ENCODE measurements at places on chromosomes 4 and X.
A peak's percentile ranks its signal among the peaks of the same experiment; 100 is the strongest.

DNA sequence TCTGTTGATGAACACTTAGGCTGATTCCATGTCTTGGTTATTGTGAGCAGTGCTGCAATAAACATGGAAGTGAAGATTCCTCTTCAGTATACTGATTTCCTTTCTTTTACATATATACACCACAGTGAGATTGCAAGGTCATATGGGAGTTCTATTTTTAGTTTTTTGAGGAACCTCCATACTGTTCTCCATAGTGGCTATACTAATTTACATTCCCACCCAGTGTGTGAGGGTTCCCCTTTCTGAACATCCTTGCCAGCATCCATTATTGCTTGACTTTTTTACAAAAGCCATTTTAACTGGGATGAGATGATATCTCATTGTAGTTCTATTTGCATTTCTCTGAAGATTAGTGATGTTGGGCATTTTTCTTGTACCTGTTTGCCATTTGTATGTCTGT is 80.5 kb upstream of the GALNT7 start:
- DNase-seq, result no peak

- DNase-seq, result no peak
Observed at GRCh38 chrX:2284601-2285000, 216.2 kb downstream of the DHRSX start.

DNA sequence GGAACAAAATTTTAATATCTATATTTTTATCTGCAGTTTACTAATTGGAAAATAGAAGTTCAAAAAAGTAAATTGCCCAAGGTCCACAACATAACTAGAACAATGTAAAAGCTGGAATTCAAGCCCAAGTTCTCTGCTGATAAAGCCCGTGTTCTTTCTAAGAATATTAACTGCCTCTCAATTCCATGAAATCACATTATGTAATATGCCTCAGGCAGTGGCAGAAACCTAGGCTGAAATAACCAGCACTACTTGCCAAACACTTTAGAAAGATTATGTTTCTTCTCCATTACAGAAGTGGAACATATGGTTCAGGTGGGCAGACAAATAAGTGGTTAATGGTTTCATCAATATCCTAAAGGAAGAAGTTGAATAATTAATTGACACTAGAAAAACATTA is 56.7 kb upstream of the ADGRL3 start:
- no peak for DNase-seq

GRCh38 chr4:88623097-88623496 is 30.8 kb downstream of the HERC3 start:
- no peak for DNase-seq

GRCh38 chr4:154559494-154560418 is 3.1 kb upstream of the FGB start:
- no peak for DNase-seq

DNA sequence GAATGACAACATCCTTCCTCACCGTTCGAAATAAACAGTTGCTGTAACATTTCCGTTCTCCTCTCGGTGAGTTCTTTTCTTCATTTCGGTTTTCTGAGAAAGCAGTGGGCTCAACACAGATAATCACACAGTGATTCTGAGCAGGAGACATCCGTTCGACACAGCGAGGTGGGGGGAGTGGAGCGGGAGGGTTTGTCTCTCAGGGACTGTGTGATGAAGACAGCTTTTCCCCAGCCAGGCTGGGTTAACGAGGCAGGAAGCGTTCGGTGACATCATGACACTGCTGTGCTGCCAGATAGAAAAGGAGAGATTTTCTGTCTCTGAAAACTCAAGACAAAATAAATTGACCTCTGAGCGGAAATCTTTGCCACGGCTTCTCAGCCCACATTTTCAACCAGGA is 119.3 kb downstream of the CRLF2 start:
- DNase-seq, result no peak

DNA sequence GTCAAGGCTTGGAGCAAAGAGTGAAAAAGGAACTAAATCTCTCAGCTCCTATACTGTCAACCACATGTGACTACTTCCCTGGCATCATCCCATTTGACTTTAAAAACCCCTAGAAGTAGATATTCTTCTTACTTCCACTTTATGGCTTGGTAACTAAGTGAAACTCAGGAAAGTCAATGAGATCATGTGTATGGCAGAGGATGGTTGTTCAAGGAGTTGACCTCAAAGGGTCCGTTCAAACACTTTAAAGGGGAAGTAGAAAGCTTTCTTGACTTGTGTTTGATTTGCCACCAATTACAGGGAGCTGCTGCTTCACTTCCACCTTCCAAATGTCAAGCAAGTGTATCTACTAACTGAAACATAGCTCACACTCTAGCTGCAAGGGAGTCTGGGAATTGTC is 187.2 kb downstream of the RAB28 start:
- DNase-seq, result no peak

DNA sequence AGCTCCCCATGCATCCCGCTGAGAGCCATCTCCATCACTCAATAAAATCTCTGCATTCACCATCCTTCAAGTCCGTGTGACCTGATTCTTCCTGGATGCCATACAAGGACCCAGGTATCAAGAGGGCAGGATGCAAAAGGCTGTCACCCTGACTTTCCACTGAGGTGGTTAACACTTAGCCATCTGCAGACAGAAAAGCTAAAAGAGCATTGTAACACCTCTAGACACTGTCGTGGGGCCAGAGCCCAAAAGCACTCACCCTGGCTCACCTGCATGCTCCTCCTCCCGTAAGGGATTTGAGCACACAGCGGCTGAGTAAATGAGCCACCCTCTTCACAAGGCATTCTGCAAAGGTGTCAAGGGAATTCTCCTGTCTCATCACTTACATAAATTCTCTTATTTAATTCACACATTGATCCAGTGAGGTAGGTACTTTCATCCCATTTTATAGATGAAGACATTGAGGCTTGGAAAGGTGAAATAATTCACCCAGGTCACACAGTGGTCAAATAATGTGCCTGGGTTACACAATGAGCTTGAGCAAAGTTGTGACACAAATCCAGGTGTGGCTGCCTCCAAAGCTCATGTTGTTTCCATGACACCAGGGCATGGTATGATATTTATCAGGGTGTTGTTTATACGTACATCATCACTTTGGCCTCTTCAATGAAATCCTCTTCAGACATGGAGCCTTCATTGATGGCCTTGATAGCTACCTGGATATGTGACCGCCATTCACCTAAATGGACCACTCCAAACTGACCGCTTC is 48.0 kb downstream of the TXK start:
- no peak for DNase-seq

- no peak for DNase-seq
Observed at GRCh38 chr4:138235419-138235952, 6.7 kb downstream of the SLC7A11 start.

- DNase-seq, result no peak
Observed at GRCh38 chr4:15317246-15317645, 110.6 kb upstream of the C1QTNF7 start.

- no peak for DNase-seq
Observed at GRCh38 chr4:15742083-15742582, 36.0 kb upstream of the CD38 start.

DNA sequence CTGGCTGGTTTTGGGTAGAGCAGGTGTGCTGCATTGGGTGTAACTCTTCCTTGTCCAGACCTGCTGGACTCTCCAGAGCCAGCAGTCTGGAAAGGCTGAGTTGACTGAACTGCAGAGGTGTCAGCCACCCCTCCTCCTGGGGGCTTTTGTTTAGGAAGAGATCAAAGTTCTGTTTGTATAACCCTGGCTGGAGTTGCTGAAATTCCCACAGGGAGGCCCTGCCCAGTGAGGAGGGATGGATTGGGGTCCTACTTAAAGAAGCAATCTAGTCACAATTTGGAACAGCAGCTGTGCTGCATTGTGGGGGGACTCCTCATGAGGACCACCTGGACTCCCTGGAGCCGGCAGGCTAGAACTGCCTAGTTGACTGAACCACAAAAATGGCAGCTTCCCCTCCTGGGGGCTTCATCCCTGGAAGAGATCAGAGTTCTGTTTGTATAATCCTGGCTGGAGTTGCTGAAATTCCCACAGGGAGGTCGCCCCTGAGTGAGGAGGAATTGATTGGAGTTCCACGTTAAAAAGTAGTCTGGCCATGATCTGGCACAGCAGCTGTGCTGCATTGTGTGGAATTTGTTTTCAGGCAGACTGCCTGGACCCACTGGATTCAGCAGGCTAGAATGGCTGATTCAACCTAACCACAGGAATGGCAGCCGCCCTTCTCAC is 264.9 kb upstream of the ZC4H2 start:
- DNase-seq, result no peak

DNA sequence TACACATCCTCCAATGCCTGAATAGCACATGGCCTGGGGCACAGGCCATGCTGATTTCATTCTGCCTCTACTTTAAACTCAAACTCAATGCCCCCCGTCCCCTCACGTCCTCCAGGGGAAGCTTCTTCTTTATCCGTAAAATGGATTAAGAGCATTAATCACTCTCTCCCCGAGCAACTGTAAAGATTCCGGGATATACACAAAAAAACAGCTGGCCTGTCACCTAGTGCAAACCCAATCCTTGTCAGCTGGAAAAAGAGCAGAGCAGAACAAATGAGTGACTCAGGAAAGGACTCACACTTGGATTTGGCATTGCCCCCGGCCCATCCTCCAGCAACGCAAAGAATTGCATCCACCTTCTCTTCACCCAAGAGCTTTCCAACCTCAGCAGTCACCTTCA is 7.8 kb downstream of the QDPR start:
- no peak for DNase-seq

- DNase-seq, result no peak
Observed at GRCh38 chr4:155658681-155659064, 8.0 kb upstream of the GUCY1A1 start.

DNA sequence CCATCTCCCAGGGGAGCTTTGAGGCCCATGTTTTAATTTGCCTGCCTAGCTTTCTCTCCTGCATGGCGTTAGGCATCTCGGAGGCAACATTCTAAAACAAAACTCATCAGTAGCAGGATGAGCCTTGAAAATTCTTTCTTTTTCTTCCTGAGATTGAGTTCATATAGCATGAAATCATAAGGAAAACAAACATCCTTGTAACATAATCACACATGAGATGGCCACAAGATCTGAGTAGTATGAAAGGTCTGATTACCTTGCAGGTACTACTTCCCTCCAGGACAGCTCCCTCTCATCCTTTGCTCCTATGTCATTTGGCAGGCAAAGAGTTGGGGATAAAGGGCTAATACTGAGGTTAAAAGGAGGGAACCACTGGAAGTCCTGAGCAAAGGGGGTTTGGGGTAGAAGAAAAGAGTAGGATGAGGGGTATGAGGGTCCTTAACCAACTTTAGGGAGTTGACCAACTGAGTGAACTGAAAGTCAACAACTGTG is 37.5 kb upstream of the CXCL8 start:
- no peak for DNase-seq

DNA sequence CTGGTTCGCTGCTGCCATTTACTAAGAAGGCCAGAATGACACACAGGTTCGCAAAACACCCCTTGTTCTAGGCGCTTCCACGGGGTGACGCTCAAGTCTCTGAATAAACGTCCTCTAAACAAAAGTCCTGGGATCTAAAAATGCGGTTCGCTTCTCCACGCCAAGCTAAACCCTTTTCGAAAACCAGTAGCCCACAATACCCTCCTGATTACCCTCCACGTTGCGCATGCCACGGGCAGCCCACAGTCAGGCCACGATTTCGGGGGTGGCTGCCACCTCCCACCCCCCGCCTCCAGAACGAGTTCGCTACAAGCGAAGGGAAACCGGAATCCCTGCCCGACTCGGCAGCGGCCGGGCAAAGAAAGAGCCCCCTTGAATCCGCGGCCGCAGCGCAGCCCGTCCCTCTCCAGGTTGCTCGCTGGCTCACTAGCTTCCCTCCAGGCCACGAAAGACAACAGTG is 423 bp downstream of the RPL39 start:
- DNase-seq, result peak; percentile 17

DNA sequence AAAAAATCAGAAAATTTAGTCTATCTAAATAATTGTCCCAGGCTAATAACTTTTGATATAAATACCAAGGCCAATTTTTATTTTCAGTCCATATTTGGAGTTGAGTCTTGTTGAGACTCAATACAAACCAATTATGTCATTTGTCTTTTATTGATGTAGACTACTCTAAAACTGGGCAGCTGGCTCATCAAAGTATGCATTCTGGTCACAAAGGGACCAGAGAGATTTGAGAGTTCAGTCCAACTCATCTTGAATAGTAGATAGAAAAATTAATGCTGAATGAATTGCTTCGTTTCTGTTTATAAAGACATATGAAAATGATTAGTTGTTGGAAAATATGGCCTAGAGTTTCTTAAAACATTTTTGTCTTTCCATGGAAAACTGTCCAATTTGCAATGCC is 412.5 kb upstream of the KLHL4 start:
- DNase-seq, result no peak

GRCh38 chr4:83830138-83830888 is 294.4 kb downstream of the GPAT3 start:
- DNase-seq, result no peak

DNA sequence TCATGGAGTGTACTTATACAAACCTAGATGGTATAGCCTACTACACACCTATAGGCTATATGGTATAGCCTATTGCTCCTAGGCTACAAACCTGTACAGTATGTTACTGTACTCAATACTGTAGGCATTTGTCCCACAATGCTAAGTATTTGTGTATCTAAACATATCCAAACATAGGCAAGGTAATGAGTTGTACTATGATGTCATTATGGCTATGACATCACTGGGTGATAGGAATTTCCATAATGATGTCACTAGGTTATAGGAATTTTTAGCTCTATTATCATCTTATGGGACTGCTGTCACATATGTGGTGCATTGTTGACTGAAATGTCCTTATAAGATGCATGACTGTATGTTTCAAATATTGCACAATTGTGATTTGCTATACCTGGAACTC is 5.5 kb upstream of the PAGE1 start:
- DNase-seq, result no peak

GRCh38 chr4:137819964-137820383 is 287.7 kb upstream of the PCDH18 start:
- DNase-seq, result no peak

GRCh38 chrX:148628621-148629020 is 128.2 kb downstream of the AFF2 start:
- no peak for DNase-seq

- no peak for DNase-seq
Observed at GRCh38 chrX:46856483-46856882, 19.6 kb downstream of the RP2 start.

- no peak for DNase-seq
Observed at GRCh38 chr4:95124906-95125504, 367.2 kb downstream of the BMPR1B start.

- no peak for DNase-seq
Observed at GRCh38 chrX:72115380-72115779, 16.3 kb downstream of the RTL5 start.

DNA sequence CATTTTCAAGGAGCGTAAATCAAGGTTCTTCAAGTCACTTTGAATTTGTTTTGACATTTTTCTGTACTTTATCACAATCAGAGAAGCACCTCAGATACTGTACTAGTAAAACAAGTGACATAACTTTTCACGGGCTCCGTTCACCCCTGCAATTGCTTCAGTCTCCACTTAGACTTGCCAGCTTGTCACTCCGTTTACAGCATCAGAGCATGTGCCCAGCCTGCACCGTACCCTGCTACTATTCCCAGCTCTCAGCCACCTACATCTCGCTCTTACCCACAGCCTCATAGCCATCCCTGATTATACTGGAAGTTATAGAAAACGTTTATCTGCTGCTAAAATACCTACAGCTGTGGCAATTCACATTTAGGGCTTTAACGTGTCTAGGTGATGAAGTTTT is 135.3 kb upstream of the TENM3 start:
- DNase-seq, result no peak

- DNase-seq, result no peak
Observed at GRCh38 chr4:139763205-139763604, 97.6 kb downstream of the MGST2 start.

GRCh38 chr4:182918044-182918607 is 940 bp upstream of the DCTD start:
- no peak for DNase-seq

GRCh38 chrX:71910986-71911730 is 513 bp downstream of the NHSL2 start:
- peak; percentile 1 for DNase-seq
